ENCODE measurements at places on chromosomes 7 and 10.

DNA sequence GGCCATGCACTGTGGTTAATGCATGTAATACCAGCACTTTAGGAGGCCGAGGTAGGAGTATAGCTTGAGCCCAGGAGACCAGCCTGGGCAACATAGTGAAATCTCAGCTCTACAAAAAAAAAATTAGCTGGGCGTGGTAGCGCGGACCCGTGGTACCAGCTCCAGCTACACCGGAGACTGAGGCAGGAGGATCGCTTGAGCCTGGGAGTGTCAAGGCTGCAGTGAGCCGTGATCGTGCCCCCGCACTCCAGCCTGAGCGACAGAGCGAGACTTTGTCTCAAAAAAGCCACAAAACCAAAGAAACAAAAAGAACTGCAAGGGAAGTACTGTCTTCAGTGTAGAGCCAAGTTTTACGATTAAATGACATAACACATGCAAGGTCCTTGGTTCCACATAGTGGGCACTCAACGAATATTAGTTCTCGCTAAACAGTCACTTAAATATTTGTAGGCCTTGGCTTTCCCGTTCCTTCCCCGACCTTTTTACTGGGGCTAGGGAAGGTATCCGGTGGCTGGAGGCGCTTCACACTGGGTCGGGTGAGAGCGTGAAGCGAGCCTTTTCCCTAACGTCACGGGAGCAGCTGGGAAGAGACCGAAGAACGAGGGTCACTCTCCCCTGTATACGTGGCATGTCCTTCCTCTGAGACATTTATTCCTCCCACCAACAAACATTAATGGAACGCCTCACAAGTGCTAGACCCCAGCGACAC lies 993 bp upstream of the SND1 start:
- DNase-seq, result no peak

DNA sequence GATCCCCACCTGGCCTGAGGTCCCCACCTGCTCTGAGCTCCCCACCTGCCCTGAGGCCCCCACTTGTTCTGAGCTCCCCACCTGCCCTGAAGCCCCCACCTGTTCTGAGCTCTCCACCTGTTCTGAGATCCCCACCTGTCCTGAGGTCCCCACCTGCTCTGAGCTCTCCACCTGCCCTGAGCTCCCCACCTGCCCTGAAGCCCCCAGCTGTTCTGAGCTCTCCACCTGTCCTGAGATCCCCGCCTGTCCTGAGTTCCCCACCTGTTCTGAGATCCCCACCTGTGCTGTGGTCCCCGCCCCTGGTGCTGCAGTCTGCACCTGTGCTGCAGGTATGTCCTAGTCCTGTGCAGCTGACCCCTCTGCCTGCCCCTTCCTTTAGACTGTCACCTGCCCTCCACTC lies 561.6 kb downstream of the TCERG1L start:
- no peak for DNase-seq

- DNase-seq, result no peak
Observed at GRCh38 chr10:123891144-123892071, at the start of gene CPXM2. Gene CPXM2 (minus strand): TSS chr10:123891807. CDS start chr10:123891659, 148 bp downstream.

DNA sequence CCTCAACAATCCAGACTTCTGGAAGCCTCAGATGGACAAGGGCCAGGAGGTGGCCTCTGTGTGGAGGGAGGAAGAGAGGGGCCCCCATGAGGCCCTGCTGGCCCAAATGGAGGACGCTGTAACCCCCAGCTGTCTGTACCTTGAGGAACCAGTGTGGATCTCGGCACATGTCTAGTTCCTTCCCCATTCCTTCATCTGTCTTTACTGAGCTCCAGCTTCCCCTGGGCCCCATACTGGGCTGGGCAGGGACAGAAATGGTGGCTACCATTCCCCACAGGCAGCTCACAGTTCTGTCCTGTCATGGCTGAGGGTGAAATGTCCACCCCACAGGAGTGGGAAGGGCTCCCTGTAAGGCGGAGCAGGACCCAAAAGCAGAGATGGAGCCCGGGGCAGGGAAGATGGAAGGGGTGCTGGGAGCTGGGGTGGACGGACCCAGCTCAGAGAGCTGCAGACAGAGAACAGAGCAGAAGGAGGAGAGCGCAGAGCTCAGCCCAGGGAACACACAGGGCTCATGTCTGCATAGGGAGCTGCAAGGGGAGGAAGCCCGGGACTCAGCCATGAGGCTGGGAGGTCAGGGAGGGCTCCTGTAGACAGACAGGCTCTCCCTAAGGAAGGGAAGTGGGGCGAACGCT lies 22.8 kb downstream of the ANTXRL start:
- no peak for DNase-seq

GRCh38 chr10:11227103-11227502 lies 209.4 kb downstream of the CELF2 start:
- DNase-seq, result no peak

DNA sequence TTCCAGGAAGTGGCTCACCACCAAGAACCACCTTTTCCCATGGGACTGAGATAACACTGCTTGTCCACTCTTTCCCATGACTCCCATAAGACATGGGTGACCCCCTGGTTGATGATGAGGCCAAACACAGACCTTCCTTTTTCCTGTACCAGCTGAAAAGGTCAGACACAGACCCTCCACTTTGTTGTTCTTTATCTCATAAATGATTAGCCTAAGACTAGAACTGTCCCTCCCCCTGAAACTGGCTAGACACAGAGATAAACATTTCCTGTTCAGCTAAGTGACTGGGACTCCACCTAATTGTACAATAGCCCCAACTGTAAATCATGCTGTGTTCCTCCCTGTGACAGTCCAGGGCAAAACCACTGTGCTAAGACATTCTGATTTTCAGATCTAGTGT lies 8.2 kb upstream of the NRG3 start:
- no peak for DNase-seq

GRCh38 chr10:123797813-123798212 lies 93.8 kb downstream of the CPXM2 start:
- DNase-seq, result no peak

GRCh38 chr7:38222481-38223096 lies 44.5 kb downstream of the STARD3NL start:
- peak; percentile 59 for DNase-seq

GRCh38 chr7:140619176-140619575 lies 21.4 kb downstream of the DENND2A start:
- DNase-seq, result no peak

All from EH (cell line).